Mesangial cell (primary cell): ENCODE measurements at places on chromosomes 13 and 19. TPM values are rescaled to one million over a fixed set of nuclear protein-coding genes. Genes with fewer than 3 reads are reported as not detected.

Gene JAK3
- 2.0 and 9.1 TPM in 2 replicates for total RNA-seq

Gene ZSCAN4
- total RNA-seq = not detected in 2 replicates

Gene IRGC
- not detected in 2 replicates for total RNA-seq

Gene LMTK3
- total RNA-seq = 0.16 and 1.4 TPM in 2 replicates

Gene PTH2
- total RNA-seq = not detected in 2 replicates

Gene LRRC4B
- total RNA-seq = 0.25 and 0.33 TPM in 2 replicates

Gene PNPLA6
- 119 and 204 TPM in 2 replicates for total RNA-seq

Gene OR1I1
- total RNA-seq = not detected in 2 replicates

Gene ATP8A2
- 1.5 and 2.4 TPM in 2 replicates for total RNA-seq

Gene CD79A
- total RNA-seq = 0.25 and 0.33 TPM in 2 replicates

Gene ATP4B
- not detected in 2 replicates for total RNA-seq

Gene TMEM190
- 1.8 TPM in 1 of 2 replicates, not detected in the other for total RNA-seq

Gene CYP2A6
- total RNA-seq = not detected in 2 replicates

Gene PCDH8
- total RNA-seq = not detected in 2 replicates

Gene F2RL3
- under 0.01 and 0.16 TPM in 2 replicates for total RNA-seq

Gene KCNC3
- total RNA-seq = 0.16 and 2.3 TPM in 2 replicates

Gene CCNA1
- 0.38 and 1.3 TPM in 2 replicates for total RNA-seq

Gene VSTM1
- not detected in 2 replicates for total RNA-seq

Gene SLITRK6
- total RNA-seq = not detected in 2 replicates

Gene CYP4F3
- total RNA-seq = not detected in 2 replicates

Gene OLFM2
- 0.65 and 1.5 TPM in 2 replicates for total RNA-seq
